Left ventricle myocardium superior (tissue), 1 donor: ENCODE measurements at places on chromosomes 7 and 10. TPM values are rescaled to one million over a fixed set of nuclear protein-coding genes. Genes with fewer than 3 reads are reported as not detected.

DNA sequence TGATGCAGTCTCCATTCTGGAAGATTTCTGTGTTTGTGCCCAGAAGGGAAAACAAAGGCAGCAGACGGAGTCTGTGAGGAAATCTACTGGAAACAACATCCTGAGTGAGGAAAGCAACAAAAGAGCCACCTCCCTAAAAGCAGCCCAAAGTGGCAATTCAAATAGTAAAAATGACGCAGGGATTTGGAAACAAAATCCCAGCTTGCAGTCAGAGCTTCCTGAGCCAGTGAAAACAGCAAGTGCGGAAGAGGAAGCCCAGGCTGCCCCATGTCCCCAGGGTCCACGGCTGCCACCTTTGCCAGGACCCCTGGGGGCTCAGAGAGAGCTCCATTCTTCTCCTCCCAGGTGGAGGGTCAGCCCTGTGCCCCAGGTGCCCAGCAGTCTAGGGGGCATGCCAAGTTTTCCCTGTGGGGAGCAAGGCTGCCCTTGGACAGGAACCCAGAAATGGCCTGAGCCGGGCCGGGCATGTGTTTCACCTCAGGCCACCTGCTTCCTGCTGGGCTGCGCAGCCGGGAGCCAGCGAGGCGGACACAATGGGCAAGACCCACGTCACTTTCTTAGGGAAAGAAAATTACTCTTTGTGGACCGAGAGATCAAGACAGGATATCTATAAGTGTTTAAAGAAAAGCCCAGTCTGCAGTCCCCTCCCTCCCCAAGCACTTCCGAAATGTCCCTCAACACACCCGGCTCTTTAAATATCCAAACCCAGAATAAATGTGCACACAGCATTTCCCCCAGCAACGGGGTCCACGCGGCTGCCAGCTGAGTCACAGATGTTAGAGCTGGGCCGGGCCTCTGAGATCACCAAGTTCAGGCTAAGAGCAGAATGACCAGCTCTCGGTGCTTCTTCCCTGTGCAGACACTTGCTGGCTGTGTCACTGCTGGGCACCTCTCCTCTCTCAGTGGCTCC lies 231.1 kb downstream of the ARHGAP12 start:
- DNase-seq: peak; percentile 88

- no peak for DNase-seq
Observed at GRCh38 chr10:64033711-64034110, 512.5 kb downstream of the REEP3 start.

GRCh38 chr7:134936893-134937510 lies 49.3 kb upstream of the AGBL3 start:
- no peak for DNase-seq

GRCh38 chr7:81769891-81770727 lies at the start of gene HGF:
Gene HGF, minus strand, starts transcription at chr7:81770047. Its CDS starts 76 bp downstream, at chr7:81769971.
- DNase-seq: peak; percentile 67

DNA sequence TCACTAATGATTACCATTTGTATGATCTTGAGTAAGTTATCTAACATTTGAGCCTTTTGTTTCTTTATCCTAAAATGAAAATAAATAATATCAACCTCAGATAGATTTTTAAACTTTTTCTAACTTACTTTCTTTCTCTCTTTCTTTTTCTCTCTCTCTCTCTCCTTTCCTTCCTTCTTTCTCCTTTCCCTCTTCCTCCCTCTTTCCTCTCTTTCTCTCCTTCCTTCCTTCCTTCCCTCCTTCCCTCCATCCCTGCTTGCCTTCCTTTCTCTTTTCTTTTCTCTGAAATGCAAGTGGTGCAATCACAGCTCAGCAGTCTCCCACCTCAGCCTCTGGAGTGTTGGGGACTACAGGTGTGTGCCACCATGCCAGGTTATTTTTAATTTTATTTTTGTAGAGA lies 132.9 kb upstream of the ASAH2 start:
- DNase-seq: no peak

DNA sequence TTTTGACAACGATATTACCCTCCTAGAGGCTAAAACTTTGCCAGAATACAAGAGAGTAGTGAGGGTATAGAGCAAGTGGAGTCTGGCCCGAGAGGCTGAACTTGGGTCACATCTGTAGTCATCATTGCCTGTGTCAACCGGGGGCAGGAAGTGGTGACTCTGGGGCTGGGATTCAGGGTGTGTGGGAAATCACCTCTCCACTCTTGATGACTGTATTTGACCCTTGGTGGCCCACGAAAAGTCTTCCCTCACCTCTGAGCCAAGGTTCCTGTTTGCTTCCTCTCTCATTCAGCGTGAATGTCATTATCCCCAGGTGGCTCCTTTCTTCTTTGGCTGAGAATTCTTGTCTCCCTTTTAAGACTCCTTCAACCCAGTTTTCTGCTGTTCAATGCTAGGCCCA lies 240.4 kb downstream of the ABCA13 start:
- DNase-seq: no peak

The FLNC gene
- 591 TPM for total RNA-seq

DNA sequence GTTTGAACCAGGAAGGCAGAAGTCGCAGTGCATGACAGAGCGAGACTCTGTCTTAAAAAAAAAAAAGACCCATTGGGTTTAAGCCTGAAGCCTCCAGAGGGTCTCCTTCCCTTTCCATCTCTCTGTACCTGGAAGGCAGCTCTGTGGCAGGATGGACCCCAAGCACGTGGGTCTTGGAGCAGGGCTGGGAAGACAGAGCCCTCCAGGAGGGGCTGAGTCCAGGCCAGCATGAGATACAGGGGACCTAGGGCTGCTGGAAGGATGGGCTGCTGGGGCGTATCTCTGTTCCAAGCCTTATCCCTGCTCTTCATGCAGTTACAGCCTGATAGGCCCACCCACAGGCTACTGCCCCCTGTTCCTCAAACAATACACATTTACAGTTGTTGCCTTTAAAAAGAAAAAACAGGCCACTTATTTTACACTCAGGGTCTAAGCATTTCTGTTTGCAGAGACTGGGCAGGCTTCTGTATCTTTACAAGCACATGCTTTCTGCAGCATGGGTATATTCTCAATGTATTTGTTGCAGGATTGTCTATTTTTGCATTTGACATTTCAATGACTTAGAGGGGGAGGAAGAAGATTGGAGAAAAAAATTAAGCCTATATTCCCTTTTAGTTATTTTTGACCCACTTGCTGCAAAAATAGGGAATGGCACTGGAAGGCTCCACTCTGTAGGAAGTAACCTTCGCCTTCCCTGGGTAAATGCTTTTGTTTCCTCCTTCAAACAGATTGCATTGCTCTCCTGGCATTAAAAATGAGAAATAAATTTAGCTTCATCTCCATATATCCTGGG lies 60.1 kb downstream of the FAM171A1 start:
- DNase-seq: no peak

The RBM17 gene
- 72.1 TPM for total RNA-seq

GRCh38 chr10:25899304-25899703 lies 34.7 kb upstream of the MYO3A start:
- DNase-seq: no peak
